CD4-positive, alpha-beta memory T cell (primary cell): ENCODE measurements at places on chromosomes 1 and 21. TPM values are rescaled to one million over a fixed set of nuclear protein-coding genes. Genes with fewer than 3 reads are reported as not detected.
A peak's percentile ranks its signal among the peaks of the same experiment; 100 is the strongest.

- DNase-seq, result no peak
These were observed 20.7 kb upstream of the SYNJ1 start for GRCh38 chr21:32748529-32748928.

DNA sequence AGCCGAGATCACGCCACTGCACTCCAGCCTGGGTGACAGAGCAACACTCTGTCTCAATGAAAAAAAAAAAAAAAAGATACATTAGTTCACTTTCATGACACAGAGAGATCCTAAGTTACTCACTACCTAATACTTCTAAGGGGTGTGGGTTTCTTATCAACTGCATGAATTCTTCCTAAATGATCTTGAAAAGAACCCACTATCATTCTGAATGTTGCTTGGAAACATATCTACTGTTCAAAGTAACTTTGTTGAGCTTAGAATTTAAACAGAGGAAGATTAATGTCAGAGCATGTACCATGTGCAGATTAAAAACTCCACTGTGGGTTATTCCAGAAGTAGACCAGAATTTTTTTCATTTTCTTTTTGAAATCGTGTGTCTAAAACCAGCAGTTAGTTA is 241.5 kb downstream of the LTN1 start:
- no peak for DNase-seq

SSBP3 gene
- 67.6 TPM for total RNA-seq

SWT1 gene
- total RNA-seq, result 9.7 TPM

GRCh38 chr21:32338209-32338921 is 39.7 kb downstream of the MRAP start:
- no peak for DNase-seq

DNA sequence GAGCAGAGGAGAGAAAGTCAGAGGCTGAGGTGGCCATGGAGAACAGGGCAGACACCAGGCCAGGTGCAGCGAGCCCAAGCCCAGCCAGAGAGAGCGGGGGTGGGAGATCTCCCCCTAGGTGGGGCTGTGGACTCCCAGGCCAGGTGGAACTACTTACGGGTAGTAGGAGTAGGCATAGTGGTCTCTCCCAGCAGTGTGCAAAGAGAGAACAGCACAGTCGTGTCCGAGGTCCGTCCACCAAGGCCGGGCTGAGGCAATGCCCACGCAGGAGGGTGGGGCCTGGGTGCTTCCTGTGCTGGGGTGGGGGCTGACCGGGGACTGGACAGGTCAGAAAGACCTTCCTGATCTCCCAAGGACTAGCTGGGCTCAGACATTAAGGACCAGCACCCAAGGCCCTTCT is 263.7 kb downstream of the PTPRU start:
- DNase-seq, result no peak

ATP6V1G3 gene
- not detected for total RNA-seq

DNA sequence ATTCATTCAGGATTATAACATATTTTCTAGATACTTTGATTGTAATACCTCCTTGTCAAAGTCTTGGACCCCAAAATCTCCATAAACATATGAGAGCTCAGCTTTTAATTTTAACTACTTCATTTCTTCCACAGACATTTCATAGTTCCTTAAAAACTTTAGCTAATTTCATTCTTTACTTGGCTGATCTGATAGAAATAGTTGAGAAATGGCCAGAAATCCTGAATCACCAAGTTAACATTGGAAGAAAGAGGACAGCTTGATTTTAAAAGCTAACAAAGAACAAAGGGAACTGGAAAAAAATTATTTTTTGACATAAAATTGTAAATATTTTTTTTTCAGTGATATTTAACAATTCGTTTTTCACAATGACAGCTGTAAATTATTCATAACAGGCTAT is 216.5 kb downstream of the NTNG1 start:
- no peak for DNase-seq

DNA sequence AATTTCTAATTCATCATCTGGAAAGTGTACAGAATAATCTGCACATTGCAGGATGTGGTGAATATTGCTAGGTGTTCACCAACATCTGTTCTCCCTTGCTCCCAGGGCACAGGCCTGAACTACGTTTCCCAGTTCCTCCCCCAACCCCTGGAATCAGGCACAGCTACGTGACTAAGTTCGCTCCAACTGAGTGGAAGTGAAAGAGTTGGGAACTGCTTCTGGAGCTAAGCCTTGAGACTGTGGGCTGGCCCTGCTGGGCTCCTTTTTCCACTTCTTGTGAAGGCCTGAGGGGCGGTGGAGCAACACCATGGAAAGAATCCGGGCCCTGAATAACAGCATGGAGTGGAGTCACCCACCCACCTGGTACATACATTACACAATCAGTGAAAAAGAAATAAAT is 534.6 kb downstream of the SMYD3 start:
- DNase-seq, result no peak

SLAMF6 gene
- 56.4 TPM for total RNA-seq

DNA sequence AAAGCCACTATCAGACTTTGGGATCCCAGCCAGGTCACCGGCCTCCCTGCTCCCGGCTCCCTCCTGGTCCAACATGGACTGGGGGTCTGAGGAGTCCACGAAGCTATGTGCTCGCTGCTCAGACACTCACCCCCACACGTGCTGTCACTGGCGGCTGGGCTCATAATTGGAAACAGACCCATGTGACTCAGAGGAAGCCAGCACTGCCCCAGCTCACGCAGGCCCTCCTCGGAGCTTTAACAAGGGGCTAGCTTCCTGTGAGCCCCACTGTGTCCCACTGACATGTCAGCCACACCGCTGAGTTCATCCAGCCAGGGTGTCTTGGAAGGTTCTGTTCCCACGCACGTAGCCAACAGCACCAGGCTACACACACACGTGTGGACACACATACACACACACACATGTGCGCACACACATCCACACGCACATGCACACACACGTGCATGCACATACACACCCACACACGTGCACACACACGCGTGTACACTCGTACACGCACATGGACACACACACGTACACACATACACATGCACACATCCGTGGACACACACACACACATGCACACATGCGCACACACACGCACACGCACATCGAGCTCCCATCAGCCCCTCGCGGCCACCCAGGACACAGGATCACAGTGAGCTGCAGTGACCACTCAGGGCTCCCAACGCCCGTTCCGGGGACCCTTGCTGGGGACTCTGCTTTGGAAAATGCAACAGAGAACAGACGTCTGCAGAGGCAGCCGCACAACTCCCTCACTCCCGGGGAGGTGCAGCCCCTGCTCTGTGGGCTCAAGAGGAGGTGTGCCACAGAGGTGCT is 18.4 kb upstream of the COL6A2 start:
- no peak for DNase-seq

KRTAP13-3 gene
- not detected for total RNA-seq

- no peak for DNase-seq
These were observed 1.9 kb upstream of the LINGO4 start for GRCh38 chr1:151807131-151807530.

DNA sequence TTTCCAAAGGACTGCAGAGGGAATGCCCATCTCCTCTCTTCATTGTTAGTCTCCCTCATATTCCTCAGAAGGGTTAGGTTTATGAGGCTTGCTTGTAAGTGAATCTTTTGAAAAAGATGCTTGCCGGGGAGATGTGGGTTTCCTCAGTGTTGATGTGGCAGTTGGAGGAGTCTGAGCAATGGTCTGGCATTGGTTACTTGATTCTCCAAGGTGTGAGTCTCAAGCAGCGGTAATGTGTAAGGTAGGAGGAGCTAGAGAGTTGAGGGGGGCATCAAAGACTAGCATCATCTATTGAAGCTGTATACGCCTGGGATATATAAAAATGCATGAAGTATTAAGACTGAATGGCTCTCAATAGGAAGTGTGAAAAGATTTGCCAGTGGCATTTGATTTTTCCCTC is 21.5 kb downstream of the KHDRBS1 start:
- no peak for DNase-seq

LCE1B gene
- total RNA-seq, result not detected

OR2W3 gene
- not detected for total RNA-seq

DNA sequence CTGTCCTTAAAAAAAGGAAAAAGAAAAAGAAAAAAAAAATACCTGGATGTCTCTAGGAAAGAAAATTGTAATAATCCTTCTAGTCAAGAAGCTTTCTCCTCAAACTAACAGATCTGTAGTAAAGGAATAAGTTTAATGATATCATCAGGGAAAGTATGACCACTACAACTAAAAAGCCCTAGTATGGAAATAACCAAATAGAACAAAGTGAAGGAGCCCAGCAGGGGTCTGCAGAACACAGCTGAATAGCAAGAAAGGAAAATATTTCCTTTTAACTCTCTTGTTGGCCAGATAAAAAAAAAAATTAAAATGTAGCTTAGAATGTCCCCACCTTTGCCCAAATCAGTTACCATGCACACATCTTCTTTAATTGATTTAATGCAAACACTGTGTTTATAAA is 43.2 kb downstream of the PRRX1 start:
- no peak for DNase-seq

TNFRSF4 gene
- total RNA-seq, result 15.5 TPM

GRCh38 chr21:36542312-36543101 is 62.6 kb upstream of the CLDN14 start:
- DNase-seq, result no peak

GRCh38 chr1:155226188-155226909 is 17.9 kb downstream of the MTX1 start:
- peak; percentile 82 for DNase-seq

DNA sequence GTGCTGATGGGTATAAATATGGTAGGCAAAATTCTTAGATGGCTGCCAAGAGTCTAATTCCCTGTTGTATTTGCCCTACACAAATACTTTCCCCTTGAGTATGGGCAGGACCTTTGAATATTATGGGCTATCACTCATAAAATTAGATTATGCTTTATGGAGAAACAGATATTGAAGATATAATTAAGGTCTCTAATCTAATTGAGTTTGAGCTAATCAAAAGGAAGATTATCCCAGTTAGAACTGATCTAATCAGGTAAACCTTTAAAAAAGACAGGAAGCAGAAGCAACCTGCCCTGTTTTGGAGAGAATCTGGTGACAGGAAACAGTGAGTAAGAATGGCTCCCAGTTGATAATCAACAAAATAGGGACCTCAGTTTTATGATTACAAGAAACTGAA is 609.0 kb upstream of the PRMT6 start:
- no peak for DNase-seq

DNA sequence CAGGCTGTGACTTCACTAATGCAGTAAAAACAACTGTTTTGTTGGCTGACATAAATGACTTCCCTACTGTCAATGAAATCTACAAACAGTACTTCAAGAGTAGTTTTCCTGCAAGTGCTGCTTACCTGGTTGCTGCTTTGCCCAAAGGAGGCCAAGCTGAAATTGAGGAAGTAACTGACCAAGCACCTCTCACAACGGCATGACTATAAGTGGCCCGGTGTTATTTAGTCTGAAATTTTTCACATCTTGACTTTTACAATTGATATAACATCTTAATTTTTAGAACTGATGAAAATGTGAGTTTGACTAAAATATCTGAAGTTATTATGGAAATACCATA is 274.9 kb upstream of the NR5A2 start:
- DNase-seq, result no peak

GRCh38 chr1:63665824-63666223 is 72.6 kb downstream of the PGM1 start:
- DNase-seq, result no peak

SPRR1B gene
- total RNA-seq, result not detected

DNA sequence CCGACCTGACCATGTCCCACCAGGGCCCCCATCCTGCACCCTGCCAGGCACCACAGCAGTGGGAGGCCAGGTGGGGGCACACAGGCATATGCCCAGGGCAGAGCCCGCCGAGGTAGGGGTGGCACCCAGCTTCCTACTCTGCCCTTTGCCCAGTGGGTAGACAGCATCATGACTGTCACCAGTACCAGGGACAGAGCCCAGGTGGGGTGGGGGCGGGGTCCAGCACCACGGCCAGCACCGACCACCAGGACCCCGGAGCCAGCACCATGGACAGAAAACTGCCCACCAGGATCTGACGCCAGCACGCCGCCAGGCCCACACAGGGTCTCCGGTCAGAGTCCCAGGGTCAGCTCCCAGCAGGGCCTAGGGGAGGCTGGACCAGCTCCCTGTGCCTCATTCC is 3.8 kb downstream of the TAS1R3 start:
- no peak for DNase-seq

DNA sequence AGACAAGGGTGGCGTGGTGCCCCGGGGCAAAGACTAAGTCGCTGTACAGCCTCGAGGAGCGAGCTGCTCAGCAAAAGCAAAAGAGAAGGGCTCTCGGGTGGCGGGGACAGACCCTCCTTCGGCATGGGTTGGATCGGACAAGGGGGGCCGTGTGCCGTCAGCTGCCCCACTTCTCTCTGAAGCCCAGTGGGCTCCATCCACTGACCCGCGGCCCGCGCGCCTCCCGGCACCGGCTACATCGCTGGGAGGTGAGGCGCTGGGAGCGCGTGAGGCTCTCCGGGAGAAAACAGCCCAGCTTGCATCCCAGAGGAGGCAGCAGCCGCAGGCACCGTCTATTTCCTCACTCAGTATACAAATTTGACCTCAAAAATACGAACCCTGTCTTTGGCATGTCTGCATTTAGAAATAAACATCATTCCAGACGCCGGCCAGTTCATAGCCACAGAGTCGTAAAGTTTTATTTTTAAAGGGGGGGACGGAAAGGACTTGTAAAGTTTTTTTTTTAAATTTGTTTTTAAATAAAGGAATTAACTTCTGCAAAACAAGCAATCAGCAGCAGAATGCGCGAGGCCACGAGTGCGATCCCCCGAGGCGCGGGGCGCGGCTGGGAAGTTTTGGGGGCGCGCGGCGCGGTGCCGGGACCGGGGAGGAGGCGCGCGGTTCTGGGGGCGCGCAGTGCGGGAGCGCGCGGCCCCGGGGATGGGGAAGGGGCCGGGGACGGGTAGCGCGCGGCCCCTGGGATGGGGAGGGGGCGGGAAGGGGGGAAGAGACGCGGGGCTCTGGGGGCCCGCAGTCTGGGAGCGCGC is 689 bp upstream of the GPR137B start:
- no peak for DNase-seq

DNA sequence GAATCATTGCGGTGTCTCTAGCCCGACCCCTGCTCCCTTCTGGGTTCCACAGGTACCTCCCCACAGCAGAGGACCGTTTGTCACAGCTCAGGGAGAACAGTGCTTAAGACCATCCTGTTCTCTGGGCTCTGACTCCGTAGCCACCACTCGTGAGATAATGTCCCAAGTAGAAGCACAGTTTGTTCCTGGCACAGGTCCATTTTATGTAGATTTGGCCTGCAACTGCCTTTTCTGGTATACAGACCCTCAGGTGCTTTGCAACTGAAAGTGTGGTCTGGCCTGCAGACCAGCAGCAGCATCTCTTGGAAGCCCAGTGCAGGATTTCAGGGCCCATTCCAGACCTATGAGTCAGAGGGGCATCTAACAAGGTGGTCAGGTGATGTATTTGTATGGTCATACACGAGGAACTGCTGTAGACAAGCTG is 28.4 kb upstream of the TMEM125 start:
- DNase-seq, result no peak

ZMYND12 gene
- 0.58 TPM for total RNA-seq

ANGPTL1 gene
- total RNA-seq, result not detected

PALMD gene
- not detected for total RNA-seq

DNA sequence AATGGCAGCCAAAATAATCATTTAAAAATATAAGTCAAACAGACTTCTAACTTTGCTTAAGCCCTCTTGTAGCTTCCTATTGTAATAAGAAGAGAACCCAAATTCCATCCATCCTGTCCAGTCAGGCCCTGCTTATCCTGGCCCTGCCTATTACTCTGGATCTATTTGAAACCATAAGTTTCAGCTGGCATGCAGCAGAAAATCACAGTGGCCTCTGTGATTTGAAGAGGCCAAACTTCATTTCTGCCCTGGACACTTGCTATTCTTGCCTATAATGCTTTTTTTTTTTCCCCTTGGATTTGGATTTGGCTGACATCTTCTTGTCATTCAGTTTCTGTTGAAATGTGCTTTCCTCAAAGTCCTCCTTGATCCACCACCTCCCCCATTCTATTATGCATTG is 642.8 kb downstream of the USP25 start:
- no peak for DNase-seq

- DNase-seq, result no peak
These were observed 4.2 kb downstream of the RSPO1 start for GRCh38 chr1:37630426-37631028.
